ENCODE measurements at places on chromosomes 4 and X. TPM values are rescaled to one million over a fixed set of nuclear protein-coding genes. Genes with fewer than 3 reads are reported as not detected.

DNA sequence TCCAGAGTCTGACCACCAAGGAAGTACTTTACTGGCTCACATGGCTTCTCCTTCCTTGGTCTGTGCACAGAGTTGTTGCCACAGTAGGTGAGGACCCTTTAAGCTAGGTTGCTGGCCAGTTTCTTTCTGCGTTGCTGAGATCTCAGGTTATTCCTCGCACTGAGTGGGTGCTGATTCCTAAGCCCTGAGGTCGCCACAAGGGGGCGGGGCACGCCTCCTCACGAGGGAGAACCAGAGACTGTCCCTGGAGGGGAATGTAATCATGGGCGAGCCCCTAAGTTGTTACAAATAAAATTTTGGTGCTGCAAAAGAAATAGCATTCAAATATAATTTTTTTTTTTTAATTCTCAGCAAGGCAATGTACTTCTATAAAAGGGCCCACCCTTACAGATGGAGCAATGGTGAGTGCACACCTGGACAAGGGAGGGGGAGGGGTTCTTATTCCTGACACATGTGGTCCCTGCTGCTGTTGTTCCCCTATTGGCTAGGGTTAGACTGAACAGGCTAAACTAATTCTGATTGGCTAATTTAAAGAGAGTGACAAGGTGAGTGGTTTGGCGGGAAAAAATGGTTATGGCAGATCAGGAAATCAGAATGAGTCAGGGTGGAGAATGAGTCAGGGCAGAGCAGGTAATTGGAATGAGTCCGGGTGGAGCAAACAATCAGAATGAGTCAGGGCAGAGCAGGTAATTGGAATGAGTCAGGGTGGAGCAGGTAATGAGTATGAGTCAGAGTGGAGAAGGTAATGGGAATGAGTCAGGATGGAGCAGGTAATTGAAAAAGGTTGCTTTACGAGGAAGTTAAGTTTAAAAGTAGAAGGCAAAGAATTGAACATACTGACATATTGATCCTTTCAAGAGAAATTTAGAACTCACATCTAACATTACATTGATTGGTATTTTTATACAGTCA lies 107.5 kb downstream of the VSIG4 start:
- DNase-seq, result no peak

RBMXL3 gene
- not detected for total RNA-seq

GRCh38 chr4:17636341-17636695 lies 21.9 kb downstream of the MED28 start:
- no peak for DNase-seq

DNA sequence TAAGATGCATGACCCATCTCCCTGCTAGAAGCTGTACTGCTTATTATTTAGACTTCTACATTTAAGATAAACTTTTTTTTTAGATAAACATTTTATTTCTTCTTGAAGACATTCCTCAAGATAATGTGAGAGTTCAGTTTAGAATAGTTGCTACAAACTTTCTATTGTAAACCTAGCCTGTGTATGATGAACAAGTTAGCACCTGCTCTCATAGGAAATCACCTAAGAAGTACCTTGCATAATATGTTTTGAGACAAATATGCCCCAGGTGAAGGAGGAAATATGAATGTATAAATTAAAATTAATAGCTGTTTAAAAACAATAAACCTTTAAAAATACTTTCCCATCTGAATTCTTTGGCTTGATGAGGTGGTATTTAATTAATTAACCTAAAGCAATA lies 35.6 kb downstream of the RASGEF1B start:
- no peak for DNase-seq
